ENCODE measurements at places on chromosomes 3 and 15.

- peak; percentile 12 for DNase-seq
Observed at GRCh38 chr3:194688200-194688740, 2.6 kb downstream of the FAM43A start.

- DNase-seq = no peak
Observed at GRCh38 chr3:30496066-30496966, 110.1 kb upstream of the TGFBR2 start.

GRCh38 chr3:57816471-57817095, 60.5 kb downstream of the SLMAP start:
- DNase-seq = no peak

GRCh38 chr15:83644439-83644838, 9.5 kb upstream of the ADAMTSL3 start:
- DNase-seq = no peak

DNA sequence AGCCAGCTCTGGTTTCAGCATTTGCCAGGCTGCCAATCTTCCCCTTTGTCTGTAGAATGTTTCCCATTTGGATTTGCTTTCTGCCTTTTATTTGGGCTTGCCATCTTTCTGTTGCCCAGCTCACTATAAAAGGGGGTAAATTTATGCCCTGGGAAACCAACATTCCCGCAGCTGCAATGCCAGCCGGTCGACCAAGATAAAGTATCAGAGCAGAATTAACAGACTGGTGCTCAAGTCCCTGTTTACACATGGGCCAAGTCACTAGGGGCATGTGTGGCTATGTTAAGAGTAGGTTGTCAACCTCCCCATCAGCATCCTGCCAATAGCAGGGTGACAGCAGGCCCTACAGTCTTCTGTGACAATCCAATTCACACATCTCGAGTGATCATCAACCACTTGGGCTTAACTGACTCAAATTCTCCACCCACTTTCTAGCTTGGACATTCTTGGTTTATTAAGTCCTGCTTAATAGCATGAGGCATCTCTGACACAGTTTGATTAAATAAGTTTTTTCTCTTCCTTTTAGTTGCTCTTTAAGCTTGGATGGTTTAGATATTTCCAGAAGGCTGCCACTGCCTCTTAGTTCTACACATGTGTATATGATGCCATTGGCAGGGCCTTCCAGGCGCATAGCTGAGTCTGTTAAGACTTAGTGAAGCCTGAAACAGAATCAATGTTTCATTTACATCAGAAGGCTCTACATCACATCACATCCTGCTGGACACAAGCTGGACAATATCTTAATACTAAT, 24.1 kb upstream of the VEPH1 start:
- DNase-seq = no peak

- no peak for DNase-seq
Observed at GRCh38 chr3:99458013-99458412, 180.4 kb upstream of the COL8A1 start.

- DNase-seq = no peak
Observed at GRCh38 chr3:160434071-160434470, 15.5 kb downstream of the TRIM59 start.

GRCh38 chr3:134027631-134028030, 2.1 kb downstream of the SLCO2A1 start:
- DNase-seq = no peak

- DNase-seq = peak; percentile 16
Observed at GRCh38 chr15:68228971-68229385, 550 bp downstream of the CLN6 start.

DNA sequence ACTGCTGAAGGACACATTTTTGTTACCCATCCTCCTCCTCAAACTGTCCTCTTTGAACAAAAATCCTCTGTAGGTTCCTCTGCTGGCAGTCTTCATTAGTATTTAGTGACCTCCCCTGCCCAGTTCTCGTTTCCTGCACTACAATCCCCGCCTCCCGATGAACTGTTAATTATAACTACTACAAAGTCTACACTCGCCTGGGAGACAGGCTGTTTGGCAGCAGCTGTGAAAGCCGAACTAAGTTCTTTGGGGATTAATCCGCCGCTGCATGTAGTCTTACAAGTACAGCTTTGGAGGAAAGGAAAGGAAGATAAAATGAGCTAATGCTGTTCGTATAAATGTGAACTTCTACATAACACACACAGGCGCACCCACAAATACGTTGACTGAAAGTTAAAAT, 160.0 kb upstream of the WNT5A start:
- no peak for DNase-seq

DNA sequence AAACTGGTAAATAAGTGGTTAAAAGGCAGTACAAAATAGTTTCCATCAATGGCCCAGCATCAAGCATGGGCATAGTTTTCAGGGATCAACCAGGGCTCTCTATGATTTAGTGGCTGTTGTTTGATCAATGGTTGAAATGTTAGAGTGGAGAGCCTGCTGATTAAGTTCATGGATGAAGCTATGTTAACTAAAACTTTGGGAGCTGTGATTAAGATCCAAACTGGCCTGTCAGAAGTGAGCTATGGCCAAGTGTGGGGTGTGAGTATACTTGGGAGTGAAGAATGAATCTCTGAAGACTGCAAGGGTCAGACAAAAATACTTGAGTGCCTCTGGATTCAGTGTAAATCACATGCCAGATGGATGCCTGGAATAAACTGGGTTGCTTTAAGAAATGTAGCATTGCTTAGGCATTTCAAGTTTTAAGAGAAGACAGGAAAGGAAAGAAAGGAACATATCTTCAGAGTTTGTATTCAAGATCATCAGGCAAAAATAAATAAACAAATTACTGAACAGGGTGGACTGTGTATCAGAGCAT, 422.2 kb upstream of the ADAMTS9 start:
- no peak for DNase-seq

GRCh38 chr15:45333550-45333949, 44.8 kb downstream of the GATM start:
- DNase-seq = no peak

- no peak for DNase-seq
Observed at GRCh38 chr3:141926929-141927328, 50.5 kb downstream of the ATP1B3 start.

All from activated T-cell treated with anti-CD3 and anti-CD28 coated beads for 24 hours (primary cell).